SK-MEL-5 (cell line): ENCODE measurements at places on chromosomes 4 and X. TPM values are rescaled to one million over a fixed set of nuclear protein-coding genes. Genes with fewer than 3 reads are reported as not detected.

The NDST4 gene
- 0.08 and 0.29 TPM in 2 replicates for total RNA-seq

The TENM3 gene
- total RNA-seq, result 38.1 and 47.7 TPM in 2 replicates

The SPANXN4 gene
- total RNA-seq, result 0.90 and 2.5 TPM in 2 replicates

The BCAP31 gene
- total RNA-seq, result 363 and 424 TPM in 2 replicates

The RAB33B gene
- 4.2 and 4.8 TPM in 2 replicates for total RNA-seq

The FSTL5 gene
- total RNA-seq, result 75.0 and 75.9 TPM in 2 replicates

The LRBA gene
- total RNA-seq, result 30.2 and 31.0 TPM in 2 replicates

The IL15 gene
- total RNA-seq, result 0.13 and 0.37 TPM in 2 replicates

The ASB5 gene
- total RNA-seq, result 4.2 and 5.2 TPM in 2 replicates

DNA sequence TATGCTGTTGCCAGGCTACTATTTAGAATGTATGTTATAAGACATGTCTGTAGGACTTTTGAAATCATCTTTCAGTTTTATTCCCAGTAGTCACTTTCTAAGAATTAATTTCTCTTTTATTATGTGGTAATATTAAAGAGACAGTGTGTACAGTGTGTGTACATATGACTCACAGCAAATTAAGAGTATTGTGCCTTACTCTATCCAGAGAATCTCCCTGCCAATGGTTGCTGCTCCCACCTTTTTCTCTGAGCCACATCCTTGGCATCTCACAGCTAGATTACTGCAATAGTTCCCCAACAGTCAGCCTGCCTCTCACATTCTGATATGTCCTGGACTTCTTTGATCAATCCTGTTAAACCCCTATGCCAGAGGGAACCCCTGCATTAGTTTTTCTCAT is 114.5 kb downstream of the ANXA5 start:
- DNase-seq, result no peak

DNA sequence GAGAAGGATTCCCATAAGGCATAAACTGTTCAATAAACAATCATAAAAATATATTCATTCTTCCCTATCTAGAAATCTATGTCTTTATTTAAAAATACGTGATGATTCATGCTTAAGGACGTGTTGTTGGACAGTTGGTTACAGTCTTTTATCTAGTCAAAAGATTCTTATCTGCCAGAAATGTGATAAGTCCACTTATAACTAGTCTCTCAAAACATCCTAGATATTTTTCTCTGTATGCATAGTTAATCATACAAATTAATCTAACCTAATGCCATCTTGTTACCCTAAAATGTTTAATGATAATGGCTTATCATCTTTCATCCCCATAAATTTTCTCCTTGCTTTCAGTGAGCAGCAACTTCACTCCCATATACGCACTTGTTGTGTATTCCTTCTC is 89.0 kb downstream of the SLC39A8 start:
- DNase-seq, result no peak

GRCh38 chr4:153061971-153062370 is 125.8 kb downstream of the FHDC1 start:
- no peak for DNase-seq

DNA sequence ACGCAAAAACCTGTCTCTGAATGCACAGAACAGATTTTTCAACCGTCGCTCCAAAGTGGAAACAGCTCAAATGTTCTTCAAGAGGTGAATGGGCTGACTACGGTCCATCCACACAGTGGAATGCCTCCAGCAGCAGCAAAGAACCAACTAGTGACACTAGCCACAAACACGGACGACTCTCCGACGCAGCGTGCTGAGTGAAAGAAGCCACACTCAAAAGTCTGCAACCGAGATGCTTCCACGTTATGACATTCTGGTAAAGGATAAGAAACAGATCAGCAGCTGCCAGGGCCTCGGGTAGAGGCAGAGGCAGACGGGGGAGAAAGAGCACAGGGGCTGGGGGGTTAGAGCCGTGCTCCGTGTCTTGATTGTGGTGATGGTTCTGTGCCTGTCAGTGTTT is 125.2 kb downstream of the AFAP1 start:
- DNase-seq, result no peak

DNA sequence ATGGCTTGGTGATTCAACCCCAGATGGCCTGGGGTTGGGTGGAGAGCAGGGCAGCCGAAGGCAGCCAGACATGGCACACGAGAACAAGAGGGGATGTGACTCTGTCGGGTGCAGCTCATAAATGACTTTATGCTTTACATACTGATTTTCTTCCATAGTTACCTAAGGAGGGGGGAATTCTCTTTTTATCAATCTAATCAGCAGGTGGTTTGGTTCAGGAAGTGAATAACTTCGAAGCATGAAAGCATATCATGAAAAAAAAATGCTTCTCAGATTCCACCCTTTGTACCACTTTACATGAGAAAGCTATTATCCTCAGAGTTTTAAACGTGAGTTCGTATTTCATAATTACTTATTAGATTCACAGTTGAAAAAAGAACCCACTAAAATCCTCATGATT is 908.9 kb upstream of the LCORL start:
- no peak for DNase-seq

- DNase-seq, result no peak
Observed at GRCh38 chr4:94244087-94244828, 36.6 kb downstream of the SMARCAD1 start.

- DNase-seq, result no peak
Observed at GRCh38 chr4:109957227-109957626, 44.5 kb downstream of the EGF start.

DNA sequence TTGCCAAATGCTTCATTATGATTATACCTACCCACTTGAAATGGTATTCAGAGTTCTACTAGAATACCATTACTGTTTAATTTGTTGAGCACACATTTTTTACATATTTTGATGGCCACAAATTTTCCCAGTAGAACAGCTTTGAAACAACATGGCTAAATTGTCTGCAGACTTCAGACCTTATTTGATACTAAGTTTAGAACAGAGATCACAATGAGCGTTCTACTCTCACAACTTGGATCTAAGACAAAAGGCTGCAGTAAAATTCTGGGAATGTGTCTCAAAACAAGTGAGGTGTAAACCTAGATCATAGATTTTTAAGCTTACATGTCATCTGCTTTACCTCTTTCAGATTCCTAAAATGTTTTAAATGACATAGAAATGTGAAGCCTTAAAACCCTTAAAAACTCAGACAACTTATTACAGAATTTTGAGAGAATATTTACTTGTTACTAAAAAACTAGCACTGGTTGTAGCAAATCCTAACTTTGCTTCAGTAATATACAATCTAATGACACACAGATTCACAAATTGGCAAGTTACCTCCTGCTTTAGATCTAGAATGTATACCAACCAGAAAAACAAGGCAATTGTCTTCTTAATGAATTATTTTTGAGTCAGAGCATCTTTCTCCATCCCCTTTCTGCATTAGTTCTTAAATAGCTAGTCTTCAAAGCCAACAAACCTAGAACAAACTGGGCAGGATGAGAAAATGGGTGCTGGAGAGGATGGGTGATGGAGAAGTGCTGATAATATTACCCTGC is 243.3 kb downstream of the SLC7A11 start:
- no peak for DNase-seq

DNA sequence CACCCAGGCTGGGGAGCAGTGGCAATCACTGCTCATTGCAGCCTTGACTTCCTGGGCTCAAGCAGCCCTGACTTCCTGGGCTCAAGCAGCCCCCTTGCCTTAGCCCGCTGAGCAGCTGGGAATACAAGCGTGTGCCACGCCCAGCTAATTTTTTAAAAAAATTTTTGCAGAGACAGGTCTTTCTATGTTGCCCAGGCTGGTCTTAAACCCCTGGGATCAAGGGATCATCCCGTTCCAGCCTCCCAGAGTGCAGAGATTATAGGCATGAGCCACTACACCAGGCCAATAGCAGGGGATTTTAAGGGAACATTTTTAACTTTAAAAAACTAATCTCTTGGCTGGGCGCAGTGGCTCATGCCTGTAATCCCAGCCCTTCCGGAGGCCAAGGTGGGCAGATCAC is 5.3 kb upstream of the SLC34A2 start:
- DNase-seq, result no peak

DNA sequence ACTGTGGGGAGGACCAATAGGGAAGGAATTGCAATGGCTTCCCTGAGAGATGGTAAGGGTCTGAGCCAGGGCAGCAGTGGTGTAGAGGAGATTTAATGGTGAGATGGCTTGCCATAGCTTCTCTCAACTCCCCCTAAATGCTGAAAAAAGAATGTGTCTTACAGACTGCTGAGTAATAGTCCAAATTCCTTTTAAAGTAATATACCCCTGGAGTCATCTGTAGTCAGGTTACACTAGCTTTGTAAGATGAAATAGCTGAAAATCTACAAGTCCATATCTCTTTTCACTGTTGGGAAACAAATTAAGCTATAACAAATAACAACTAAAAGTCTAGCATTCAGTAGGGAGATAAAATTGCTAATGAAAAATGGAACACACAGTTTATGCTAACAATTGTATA is 33.5 kb downstream of the MAPK10 start:
- no peak for DNase-seq

DNA sequence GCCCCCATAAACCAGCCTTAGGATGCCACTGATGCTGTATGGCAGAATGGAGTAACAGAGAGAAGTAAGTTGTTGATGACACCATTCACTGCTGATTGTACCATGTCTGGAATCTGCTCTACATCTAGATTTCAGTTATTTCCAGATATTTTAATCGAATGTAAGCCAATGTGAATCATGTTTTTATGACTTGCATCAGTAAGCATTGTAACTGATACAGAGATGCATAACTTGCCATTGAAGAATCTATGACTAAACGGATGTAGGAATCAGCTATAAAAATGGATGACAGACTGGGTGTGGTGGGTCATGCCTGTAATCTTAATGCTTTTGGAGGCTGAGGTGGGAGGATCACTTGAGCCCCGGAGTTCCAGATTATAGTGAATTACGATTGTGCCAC is 161.0 kb upstream of the GATB start:
- DNase-seq, result no peak

- DNase-seq, result peak; percentile 47
Observed at GRCh38 chrX:75603833-75604232, 81.0 kb upstream of the ZDHHC15 start.

DNA sequence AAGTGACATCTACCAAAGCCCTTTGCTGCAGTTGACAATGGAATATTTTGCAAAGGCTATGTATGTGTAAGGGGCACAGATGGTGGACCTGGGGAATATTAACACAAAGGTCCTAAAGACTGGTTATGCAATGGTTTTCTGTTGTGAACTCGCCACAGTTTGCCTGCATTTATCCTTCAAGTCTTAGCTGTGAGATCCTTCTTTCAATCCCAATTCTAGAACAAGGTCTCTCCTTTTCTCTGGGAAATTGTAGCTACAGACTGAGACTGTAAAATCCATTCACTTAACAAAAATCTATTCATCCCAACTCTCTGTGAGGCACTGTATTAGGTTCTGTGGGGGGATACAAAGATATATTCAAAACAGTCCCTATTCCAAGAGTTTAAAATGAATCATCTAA is 250.4 kb downstream of the GPM6A start:
- DNase-seq, result peak; percentile 72

- DNase-seq, result no peak
Observed at GRCh38 chr4:8211737-8212581, 12.9 kb downstream of the SH3TC1 start.

DNA sequence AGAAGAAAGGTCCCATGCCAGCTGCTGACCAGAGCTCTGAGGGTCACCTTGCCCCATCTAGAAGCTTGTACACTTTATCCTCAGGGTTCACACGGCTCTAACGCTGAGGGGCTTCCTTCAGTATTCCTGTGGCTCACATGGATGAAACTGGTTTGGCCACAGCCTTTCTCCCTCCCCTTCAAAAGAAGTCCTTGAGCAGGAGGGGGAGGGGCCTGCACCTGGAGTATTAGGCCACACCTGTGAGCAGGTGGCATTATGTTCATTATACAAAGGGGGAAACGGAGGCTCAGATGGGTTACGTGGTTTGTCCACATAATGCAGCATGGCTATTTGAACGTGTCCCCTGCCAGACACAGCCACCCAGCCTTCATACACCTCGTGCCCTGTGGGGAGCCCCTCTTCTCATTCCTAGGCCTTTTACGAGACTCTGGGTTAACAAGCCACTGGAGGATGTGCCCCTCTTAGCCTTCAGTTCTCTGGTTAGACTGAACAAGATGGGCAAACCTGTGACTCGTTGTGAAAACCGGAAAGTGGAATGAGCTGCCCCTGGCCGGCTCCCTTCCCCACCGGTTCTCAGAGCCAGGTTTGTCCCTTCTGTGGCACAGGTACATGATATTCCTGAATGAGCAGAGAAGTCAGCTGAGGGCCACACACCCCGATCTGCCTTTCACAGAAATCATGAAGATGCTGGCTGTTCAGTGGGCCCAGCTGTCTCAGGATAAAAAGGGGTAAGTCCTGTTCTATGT is 27.2 kb upstream of the JAKMIP1 start:
- DNase-seq, result no peak

- no peak for DNase-seq
Observed at GRCh38 chr4:78424461-78424860, 127.1 kb upstream of the ANXA3 start.

DNA sequence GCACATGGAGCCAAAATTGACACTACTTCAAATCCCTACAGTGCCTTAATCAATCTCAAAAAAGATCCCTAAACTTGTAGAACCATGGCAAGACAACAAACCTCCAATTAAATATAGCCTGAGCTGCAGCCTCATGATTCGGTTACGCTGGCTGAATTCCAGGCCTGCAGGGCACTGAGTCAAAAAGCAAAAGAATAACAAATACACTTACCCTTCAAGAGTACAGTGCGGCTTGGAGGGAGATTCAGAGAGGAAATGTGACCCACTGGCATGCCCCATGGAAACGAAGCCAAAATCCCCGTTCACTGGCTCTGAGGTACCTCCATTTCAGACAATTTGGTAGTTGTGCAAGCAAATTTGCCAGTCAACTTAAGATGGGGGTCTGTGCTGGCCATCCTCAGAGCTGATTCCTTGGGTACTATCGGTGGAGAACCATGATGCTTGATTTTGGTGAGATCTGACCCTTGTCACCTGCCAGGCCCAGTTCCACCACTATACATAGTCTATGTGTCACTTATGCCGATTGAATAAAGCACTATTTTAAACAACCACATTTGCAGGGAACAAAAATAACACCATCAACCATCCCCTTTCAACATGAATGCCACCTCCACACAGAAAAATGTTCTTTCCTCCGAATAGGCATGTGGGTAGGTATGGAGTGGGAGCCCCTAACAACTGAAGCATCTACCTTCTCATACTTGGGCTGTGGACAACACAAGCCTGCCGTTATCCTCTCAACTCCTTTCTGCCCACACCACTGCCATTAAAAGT is 2.1 kb downstream of the C4orf54 start:
- peak; percentile 73 for DNase-seq

GRCh38 chr4:62256479-62256878 is 1056.4 kb downstream of the ADGRL3 start:
- DNase-seq, result no peak
